ENCODE measurements at places on chromosomes 12 and 14.

DNA sequence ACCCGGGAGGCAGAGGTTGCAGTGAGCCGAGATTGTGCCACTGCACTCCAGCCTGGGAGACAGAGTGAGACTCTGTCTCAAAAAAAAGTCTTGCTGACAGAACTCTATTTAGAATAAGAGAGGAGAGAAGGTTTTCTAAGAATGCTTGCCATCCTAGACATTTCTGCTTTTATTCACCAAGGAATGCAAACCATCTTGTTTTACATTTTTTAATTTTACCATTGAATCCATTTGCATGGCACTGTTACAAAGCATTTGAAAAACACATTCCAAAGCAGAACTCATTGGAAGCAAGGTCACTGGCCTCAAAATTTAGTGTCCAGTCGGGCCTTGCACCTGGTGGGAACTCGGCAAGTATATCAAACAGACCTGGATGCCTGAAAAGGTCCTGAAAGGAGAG, 44.2 kb upstream of the RASSF3 start:
- no peak for DNase-seq

- DNase-seq: peak; percentile 42
Measured at GRCh38 chr12:79934281-79935020, 446 bp downstream of the PPP1R12A start.

DNA sequence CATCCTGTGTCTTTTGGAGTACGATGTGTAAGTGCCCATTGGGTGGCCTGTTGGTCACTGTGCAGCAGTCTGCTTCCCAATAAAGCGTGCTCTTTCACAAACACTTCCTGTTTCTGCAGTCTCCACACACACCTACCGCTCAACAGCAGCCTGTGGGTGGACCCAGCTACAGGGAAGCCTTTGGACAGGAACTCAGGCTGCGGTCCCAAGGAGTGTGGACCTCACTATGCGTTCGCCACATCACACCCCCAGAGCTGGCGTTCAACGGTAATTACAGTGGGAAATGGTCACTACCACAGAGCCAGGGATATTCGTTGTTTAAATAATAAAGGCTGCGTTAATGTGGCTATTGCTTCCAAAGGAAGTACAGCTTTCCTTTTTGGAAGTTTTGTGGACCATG, 16.2 kb downstream of the PSMC1 start:
- DNase-seq: no peak

GRCh38 chr14:54188064-54188666, 208.6 kb upstream of the CDKN3 start:
- DNase-seq: no peak

DNA sequence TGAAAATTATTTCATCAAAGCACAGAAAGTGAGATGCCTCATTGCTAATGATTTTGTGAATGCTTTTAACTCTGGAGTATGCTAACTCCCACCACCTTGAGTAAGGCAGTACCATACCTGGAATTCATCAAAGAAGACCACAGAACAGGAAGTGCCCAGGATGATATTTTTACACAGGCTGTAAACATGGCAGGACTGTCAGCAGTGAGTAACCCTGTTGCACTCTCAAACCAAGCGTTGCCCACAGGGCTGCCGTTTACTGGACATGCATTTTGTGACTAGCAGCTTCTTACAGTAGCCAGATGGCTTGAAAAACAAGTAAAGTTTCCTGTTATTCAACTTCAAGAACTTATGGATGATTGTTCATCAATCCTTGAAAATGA, 42.4 kb downstream of the RALGAPA1 start:
- no peak for DNase-seq

DNA sequence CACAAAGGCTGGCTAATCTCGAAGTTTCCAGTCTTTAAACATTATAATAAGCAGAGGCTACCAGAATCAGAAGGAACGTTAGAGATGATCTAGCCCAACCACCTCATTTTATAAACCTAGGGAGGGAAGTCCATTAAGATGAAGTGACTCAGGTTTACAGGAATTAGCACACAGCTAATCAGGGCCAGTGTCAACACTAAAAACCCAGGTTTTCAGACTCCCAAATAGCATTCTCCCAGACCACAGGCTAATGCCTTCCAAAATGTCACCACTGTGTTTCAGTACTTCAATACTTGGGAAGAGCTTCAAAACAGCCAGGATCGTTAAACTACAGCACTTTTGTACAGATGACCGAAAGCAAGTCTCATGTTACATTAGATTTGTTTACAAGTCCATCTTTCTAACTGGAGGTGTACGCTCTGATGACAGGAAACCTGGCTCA, 89.2 kb downstream of the FOXN3 start:
- no peak for DNase-seq

DNA sequence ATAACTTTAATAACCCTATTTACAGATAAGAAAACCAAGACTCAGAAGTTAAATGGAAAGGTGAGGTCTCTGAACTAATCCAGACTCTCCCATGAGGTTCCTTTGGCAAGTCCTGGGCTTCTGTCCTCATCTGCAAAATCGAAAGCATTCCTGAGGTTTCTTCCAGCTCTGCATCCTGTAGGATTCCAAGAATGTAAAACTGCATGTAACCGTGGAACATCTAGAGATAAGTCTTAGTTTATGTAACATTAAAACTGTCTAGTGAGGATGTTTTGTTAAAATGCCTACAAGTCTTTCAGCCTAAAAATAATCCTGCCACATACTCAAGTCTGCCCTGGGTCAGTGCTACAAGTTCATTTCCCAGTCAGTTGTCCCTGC, 7.3 kb upstream of the ITFG2 start:
- DNase-seq: no peak

- DNase-seq: no peak
Measured at GRCh38 chr12:98574110-98574509, 19.4 kb upstream of the SLC25A3 start.

- DNase-seq: no peak
Measured at GRCh38 chr14:96920023-96920422, 122.8 kb downstream of the VRK1 start.

GRCh38 chr12:86139671-86140070, 116.5 kb downstream of the MGAT4C start:
- DNase-seq: no peak

- DNase-seq: no peak
Measured at GRCh38 chr12:122862110-122862634, 26.9 kb downstream of the HIP1R start.

GRCh38 chr14:93219103-93219726, 12.2 kb downstream of the UBR7 start:
- no peak for DNase-seq

GRCh38 chr12:24770334-24770733, 178.6 kb downstream of the BCAT1 start:
- no peak for DNase-seq

DNA sequence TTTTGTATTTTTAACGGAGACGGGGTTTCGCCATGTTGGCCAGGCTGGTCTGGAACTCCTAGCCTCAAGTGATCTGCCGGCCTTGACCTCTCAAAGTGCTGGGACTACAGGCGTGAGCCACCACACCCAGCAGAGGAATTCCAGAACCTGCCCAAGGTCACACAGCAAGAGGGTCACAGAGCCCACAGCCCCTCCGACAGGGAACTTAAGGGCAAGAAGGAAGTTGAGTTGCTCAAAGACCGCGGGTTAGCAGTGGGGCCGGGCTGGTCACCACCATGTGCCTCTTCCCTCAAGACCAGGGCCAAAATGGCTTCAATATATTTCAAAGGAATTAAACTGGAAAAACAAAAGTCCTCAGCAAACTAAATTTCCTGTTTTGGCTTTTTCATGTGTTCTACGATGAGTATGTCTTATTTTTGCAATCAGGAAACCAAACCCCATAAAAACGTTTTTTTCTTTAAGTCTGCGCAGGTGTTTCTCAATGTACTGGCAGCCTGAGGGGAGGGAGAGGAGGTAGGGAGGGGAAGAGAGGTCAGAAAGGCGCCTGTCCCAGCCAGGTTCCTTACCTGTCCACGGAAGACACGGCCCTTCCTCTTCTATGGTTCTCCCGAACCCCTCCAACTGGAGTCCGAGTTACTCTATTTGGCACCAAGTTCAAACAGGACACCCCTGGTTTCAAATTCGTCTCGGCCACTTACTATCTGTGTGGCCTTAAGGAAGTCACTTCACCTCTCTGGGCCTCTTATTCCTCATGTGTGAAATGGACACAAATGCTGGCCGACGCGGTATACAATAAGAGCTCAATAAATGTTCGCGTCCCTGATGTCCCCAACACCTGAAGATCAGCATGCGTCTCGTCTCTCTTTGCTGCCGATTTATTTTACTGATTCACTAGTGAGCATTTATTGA, 778 bp downstream of the SLC8B1 start:
- DNase-seq: no peak

GRCh38 chr12:66726556-66726955, 47.7 kb upstream of the GRIP1 start:
- DNase-seq: no peak

GRCh38 chr12:19014240-19014639, 115.3 kb upstream of the PLEKHA5 start:
- DNase-seq: no peak

GRCh38 chr12:131449027-131449426, 261.9 kb upstream of the SFSWAP start:
- DNase-seq: no peak

DNA sequence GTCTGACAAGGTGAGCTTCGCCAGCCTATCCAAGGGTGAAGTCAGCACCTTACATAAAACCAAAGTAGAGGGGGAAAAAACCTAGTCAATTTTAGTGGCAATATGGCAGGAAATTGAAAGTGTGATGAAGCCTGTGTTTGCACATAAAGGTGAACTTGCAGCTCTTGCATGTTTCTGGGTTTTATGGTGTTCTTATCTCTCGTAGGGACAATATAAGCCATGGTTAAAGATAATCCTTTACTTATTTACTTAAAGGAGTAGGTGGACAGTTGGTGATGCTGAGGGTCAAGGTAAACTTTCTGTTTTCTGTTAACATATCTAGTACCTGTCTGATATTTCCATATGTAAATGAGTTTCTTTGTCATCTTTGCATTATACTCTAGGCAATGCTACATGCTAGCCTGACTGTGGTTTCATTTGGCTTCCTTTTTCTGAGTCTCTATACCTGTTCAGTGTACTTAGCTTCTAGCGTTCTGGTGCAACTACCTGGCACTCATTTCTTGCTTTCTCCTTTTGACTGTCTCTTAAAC, 32.8 kb downstream of the CCDC91 start:
- no peak for DNase-seq

DNA sequence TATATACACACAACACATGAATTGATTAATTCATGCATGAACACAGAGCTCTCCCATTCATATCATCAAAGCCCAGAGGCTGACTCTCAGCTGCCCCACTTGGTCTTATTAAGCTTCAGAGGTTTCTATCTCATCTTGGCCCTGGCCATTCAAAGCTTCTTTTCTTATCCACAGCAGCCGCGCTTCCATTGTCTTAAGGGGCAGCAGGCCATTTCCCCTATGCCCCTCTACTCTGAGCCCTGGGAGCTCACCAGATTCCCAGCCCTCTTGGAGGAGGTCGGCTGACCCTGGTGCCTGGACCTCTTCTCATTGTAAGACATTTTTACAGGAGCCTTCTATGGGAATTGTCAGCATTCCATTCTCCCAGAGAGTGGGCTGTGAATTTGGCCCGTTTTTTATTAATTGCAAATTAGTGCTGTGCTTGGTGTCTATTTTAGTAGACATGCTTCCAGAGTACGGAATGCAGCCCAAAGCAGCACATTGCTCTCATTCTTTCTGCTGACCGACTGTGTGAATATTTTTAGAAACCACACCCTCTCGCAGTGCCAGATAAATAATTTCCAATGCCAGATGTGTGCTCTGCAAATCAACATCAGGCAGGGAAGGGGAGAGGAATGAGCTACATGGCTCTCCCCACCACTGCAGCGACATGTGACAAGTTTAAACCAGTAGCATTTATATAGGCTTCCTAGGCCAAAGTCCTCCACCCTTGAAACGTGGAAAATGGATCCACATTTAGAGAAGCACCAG, 58.5 kb downstream of the NUAK1 start:
- no peak for DNase-seq

- DNase-seq: no peak
Measured at GRCh38 chr14:34355584-34356263, 106.3 kb downstream of the SPTSSA start.

- peak; percentile 43 for DNase-seq
Measured at GRCh38 chr14:74612350-74613021, 449 bp upstream of the LTBP2 start.

DNA sequence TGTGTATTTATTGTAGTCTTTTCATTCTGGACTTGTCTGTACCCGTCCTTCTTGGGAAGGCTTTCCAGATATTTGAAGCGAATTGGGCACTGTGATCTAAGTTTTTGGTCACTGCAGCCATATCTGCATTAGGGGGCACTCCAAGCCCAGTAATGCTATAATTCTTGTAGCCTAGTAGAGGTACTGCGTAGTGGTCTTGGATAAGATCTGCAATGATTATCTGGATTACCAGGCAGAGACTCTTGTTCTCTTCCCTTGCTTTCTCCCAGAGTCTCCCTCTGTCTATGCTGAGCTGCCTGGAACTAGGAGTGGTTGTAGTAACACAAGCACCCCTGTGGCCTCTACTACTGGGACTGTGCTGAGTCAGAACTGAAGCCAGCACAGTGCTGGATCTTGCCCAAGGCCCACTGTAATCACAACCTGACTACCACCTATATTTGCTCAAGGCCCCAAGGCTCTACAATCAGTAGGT, 30.0 kb downstream of the SLC38A2 start:
- peak; percentile 28 for DNase-seq

DNA sequence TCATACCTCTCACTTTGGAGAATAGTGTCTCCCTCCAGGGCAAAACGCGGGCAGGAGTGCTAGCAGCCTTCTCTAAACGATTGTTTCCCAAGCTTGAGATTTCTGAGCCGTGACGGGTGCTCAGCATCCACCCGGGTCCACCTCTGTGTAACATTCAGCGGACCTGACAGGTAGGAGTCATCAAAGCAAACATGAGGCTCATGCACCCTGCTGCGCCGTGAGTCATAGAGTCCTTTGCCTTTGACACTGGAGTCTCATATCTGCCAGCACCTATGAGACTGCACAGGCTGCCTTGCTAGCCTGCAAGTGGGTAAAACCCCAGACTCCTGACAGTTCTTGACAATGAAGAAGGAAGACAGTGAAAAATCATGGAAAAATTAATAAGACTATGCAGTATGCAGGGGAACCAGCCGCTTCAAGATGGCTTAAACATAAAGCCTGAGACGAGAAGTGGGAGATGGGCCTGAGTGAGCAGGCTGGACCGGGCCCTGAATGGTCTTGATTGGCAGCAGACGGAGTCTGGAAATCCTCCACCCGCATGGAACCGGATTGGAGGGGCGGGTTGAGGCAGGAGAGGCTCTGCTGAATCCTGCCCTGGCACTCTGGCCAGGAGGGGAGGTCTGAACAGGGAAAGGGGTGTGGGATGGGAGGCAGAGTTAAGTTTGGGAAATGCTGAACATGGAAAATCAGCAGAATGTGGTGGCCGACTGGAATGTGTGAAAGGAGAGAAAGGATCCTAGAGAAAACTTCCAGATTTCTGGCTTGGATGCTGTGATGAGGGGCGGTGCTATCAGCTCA, 54.2 kb downstream of the LGMN start:
- no peak for DNase-seq

- DNase-seq: no peak
Measured at GRCh38 chr12:94969424-94969823, 34.1 kb downstream of the NDUFA12 start.

DNA sequence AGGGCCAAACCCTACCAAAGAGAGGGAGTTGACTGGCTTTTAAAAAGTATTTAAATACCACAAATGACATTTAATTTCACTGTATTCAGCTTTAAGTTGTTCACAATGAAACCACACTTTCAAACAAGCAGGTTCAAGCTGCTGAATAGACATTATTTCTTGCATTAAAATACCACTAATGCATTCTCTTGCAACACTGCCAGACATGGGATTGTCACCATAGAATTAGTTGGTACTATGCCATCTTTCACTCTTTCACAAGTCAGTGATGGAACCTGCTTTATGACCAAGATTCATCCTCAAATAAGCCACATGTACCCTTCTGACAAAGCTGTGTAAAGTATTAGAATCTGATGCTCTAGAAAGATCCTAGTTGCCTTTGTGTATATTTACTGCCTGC, 239.4 kb downstream of the PAWR start:
- no peak for DNase-seq

Data from putamen (tissue), 1 donor.